ENCODE measurements at places on chromosomes 5 and 9.

DNA sequence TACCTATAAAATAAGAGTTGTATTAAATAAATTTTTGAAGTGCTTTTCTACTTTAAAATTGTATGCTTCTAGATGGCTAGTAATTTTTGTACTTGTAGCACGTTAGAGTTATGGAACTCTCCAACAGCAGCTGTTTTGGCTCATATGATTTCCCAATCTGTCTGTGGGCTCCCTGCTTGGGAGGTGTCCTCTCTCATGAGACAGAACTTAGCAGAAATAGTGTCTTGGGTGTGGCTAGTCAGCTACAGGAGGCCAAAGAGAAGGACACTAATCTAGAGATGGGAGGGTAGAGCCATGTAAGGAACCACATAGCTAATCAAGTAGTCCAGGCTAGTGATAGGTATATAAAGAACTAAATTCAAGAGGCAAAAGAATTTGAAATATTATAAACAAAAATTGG lies 78.4 kb upstream of the DAB2 start:
- DNase-seq = no peak

- DNase-seq = no peak
Measured at GRCh38 chr5:136166909-136167308, 26.1 kb downstream of the SMIM32 start.

- DNase-seq = no peak
Measured at GRCh38 chr9:116074658-116075057, 78.9 kb upstream of the PAPPA start.

GRCh38 chr9:21801683-21802417 lies 586 bp upstream of the MTAP start:
- no peak for DNase-seq

GRCh38 chr5:32193591-32193990 lies 19.5 kb upstream of the GOLPH3 start:
- no peak for DNase-seq

DNA sequence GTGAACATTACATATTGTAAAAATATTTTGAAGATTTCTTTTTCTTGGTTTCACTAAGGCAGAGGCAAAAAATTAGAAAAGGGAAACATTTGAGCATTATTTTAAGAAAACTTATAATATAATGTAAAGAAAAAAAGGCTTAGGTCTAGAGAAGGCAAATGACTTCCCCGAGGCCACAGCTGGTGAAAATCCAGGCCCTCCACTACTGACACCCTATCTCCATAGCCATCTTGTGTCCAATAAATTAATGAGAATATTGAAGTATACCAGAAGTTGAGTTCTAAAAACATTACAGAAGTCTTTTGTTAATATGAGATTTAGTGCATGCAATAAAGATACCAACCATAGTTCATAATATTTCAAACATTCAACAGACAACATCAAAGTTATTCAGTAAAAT lies 459.9 kb upstream of the RORB start:
- DNase-seq = no peak

DNA sequence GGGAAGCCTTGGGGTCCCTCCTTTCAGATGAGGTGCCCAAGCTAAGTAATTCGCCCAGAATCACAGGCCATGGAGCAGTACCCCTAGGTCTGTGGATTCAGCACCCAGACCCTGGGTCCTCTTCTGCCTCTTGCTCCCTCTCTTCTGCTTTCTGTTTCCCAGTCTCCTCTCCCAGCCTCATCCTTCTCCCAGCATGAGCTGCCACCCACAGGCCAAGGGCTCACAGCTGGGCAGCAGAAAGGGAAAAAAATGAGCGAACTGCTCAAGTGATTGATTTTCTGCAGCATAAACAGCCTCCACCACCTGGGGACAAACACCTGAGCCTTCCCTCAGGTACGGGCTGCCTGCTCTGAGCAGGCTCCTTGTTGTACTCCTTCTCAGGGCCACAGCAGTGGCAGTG lies 113.9 kb upstream of the SAP30L start:
- DNase-seq = no peak

DNA sequence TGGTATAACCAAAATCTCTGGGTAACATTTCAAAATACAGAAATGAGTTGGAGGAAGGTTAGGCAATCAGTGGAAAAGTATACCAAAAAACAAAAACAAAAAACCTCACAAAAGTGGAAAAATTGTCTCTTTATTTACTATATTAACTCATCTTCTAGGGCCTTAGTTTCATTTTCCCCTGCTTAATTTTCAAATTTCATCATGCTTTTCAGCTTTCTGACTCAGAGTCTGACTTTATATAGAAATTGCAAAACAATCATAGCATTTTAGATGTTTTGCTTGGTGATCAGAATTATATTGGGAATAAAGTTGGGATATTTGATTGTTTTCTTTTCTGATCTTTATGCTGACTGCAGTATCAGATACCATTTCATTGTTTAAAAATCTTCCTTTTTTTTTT lies 257.0 kb upstream of the PRR16 start:
- DNase-seq = no peak

DNA sequence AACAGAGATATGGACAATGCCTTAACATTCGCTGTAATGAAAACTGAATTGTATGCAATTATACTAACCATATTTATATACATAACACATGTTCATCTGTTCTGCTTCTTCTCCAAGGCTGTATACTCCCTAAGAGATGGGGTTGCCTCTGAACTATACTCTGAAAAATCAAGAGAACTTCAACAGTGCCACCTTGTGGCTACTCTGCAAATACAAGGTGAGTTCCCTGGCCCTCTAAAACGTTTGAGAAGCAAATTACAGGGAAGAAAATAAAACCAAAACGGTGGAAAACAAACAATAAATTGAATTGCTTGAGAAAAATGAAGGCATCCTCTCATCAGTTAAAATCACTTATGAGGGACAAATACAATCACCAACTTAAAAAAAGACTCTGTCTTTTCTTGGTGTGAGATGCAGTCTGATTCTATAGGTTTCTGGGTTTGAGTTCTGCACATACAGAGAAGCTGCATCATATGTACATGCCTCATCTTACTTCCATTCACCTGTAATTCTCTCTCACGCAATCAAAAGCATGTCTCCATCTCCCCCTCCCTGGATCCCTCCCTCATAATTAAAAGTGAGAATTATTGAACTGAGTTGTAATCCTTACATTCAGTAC lies 98.6 kb downstream of the FBXW11 start:
- DNase-seq = no peak

GRCh38 chr9:133763272-133764183 lies 25.4 kb upstream of the SARDH start:
- DNase-seq = no peak

GRCh38 chr9:134034215-134035040 lies 9.1 kb downstream of the BRD3OS start:
- no peak for DNase-seq

- DNase-seq = no peak
Measured at GRCh38 chr5:57784121-57784520, 301.5 kb upstream of the ACTBL2 start.

- no peak for DNase-seq
Measured at GRCh38 chr5:17497446-17497845, 585 bp upstream of the TAF11L2 start.

GRCh38 chr9:113301548-113301947 lies 1.6 kb downstream of the RNF183 start:
- no peak for DNase-seq

GRCh38 chr5:115439042-115439441 lies 105.5 kb downstream of the FEM1C start:
- DNase-seq = no peak

- DNase-seq = no peak
Measured at GRCh38 chr5:109619606-109620005, 70.1 kb upstream of the MAN2A1 start.

GRCh38 chr5:108813673-108814072 lies 66.0 kb downstream of the FER start:
- no peak for DNase-seq

- DNase-seq = no peak
Measured at GRCh38 chr5:36723912-36724311, 117.5 kb downstream of the SLC1A3 start.

- peak; percentile 48 for DNase-seq
Measured at GRCh38 chr9:97983589-97984187, 547 bp downstream of the ANP32B start.

DNA sequence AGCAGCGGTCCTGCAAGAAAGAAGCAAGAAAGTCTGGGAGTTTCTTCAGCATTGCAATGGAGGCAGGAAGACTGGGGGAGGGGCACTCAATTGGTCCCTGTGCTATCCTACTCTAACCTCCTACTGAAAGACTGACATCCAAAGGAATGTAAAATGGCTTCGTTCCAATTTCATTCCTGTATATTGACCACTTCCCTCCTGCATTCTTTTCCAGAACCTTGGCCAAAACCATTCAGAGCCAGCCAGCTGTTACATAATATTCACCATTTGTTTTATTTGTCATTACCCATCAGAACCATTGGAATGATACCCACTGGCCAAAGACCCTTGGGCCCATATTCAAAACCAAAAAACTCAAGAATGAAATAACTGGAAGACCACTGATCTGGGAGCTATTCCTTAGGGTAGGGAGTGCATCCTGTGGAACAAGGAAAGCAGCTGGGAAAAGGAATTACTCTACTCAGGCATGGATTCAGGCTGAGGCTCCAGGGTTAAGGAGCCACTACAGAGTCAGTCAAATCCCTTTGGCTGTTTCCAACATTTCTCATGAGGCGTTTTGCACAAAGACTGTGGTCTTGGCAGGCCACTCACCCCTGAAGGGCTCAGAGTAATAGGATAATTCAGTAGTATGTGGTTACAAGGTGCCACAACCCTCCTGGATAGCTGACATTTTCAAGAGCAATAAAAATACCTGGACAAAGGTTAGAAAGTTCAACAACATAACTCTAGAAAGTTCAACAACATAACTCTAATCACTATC lies 148.7 kb upstream of the SLC1A3 start:
- DNase-seq = no peak

DNA sequence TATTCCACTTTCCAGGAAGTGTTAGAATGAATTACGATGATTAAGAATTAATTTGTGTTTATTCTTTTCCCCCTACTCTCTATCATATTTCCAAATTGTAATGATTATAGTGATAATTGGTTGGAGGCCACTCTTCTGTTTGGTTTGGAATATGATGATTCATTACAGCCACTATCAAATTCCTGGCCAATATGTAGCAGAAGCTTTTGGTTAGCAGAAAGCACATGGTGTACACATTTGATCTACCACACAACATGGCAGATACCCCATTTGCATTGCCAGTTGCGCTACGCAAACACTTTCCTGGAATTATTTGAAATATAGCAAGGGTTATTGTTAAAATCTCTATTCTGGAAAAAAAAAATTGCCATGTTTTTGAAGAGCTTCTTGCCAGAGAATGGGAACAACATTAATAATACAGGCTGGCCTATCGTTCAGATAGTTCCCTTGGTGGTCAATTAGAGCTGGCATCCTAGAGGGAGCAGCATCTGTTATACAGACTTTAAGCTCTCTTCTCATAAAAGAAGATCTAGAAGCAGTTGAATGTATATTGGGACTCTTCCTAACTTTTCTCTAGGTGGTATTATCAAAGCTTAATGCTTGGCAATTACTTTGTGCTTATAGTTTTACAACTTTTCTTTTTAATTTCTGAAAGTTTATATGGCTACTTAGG lies 455.0 kb upstream of the ACTBL2 start:
- no peak for DNase-seq

DNA sequence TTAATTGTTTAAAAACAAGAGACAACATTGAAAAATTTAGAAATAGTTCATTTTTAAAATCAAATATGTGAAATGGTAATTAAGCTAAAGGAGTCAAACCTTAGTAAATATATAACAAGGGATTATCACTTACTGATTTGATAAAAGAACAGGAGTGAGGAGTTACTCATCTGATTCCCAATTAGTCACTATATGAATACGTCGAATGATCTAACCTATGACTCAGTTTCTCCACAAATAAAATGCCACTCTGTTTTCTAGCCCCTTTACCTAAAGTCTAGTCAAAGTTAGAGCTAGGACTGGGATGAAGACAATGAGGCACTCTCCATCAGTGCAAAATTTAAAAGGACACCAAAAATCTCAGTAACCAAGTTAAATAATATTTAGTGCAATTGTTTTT lies 70.4 kb upstream of the RASEF start:
- DNase-seq = no peak

DNA sequence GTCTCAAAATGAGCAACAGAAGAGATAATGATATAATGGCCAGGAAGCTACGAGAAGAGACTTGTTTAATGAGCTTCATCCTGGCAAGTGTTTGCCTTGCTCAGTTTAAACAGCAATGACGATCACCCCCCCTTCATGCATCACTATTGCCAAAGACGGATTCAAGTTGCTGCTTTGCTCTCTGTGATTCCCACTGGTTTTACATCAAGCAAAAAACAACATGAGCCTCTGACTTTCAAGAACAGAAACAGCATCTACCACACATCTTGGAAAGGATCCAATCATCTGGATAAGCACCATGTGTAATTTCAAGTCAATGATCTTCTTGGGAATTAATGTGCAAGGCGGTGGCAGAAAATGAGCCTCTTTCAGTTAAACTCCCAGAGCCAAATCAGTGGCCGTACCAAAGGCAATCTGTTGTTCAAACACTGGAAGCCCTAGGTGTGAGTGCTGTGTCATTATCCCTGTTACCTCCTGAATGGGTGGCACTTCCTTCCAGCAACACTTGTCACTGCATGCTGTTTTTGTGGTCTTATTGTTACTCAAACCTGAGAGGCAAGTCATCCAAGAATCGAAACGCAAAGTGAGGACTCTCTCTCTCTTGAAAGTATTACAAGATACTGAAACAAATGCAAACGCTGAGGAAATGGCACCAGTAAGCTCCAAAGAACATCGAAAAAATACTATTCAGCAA lies 72.8 kb downstream of the MED27 start:
- no peak for DNase-seq

GRCh38 chr5:131224387-131225201 lies 39.3 kb upstream of the CDC42SE2 start:
- no peak for DNase-seq

DNA sequence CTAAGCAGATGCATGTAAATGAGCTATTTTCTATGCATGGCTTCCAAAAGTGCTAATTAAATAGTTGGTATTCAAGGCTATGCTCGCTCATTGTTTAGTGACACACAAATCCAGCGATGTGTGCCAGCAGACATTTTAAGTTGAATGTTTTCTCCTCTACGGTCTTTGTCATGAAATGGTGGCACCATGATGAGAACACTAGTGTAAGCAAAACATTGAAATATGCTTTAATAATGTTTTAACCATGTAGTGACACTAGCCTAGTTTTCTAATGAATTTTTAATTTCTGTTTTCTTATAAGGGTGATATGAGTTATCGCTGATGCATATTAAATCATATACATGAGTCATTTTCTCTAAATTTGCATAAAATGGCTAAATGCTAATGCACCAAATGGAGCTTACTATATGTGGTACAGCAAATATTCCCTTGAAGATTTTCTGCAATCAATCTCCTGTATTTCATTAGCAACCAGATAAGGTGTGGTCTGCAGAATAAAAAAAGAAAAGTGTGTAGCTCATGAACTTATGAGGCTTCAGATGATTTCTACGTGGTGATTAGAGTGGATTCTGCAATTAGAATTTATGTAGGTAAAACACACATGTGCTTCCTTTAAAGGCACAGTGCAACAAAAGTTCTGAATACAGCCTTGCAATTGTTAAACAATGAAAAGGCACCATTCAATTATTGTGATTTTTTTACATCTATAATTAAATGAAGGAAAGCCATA lies 226.6 kb downstream of the MEF2C start:
- DNase-seq = no peak
